GM12878 (cell line): ENCODE measurements at places on chromosomes 5 and 9. TPM values are rescaled to one million over a fixed set of nuclear protein-coding genes. Genes with fewer than 3 reads are reported as not detected.

DNA sequence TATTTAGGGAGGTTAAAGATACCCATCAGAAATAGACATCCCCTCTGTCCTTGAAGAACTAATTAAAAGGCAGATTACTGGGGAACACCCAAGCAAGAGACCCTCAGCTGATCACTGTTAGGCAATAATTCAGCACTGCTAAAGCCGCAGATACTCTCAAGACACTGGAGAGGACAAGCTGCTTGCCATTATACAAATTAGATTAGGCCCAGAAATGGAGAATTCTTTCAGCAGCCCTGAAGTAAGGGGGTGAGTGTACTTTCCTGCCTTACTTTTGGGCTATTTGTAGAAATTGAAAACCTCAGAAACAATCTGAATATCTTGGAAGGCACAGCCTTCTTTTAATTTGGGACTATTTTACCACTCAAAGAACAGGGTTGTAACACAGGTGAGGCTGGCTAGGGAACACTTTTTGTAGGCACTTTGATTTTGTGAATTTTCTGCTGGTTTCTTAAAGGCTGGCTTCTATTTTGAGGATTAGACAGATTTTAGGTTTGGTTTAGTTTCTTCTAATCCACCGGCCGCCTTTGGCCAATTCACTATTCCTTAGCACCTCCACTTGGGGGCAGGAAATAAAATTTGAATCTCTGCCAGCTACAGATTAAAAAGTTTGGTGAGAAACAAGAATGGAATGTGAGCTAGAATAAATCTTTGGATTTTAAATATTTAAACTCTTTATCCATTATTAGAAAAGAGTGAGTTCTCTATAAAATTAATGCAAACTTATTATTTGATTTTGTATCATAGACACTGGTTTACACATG, 106.0 kb downstream of the SMARCA2 start:
- no peak for DNase-seq

DNA sequence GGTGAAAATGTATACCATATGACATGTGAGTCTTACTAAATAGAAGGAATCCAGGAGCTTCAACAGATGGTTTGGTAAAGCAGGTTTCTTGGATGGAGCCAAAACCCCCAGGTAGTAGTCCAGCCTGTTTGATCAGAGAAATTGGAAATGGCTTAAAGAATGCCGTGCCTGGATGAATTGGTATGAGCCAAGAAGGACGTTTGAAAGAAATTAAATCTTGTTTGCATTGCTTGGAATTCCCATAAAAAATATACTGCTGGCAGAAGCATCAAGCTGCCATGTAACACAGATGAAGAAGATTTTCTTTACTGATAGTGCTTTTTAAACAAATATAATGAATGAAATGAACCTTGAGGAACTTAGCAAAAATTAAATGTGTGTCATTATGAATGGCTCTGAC, 176.3 kb downstream of the NPR3 start:
- no peak for DNase-seq

DNA sequence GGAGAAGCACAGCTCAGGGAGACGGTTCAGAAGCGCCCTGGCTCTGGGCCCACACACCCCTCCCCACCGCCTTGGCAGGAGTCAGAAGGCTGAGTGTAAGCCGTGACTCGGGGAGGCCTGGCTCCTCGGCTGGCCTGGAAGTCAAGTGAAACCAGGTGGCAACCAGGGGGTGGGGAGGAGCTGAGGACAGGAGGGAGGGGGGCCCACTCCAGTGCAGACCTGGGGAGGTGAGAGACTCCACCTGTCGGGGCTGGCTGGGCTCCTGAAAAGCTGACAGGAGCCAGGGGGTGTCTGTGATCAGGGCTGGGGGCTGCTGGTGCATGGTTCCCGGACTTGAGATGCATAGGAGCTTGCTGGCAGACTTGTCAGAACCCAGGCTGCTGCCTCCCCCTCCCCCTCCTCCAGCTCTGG, 150.2 kb upstream of the PHYKPL start:
- DNase-seq, result no peak

GRCh38 chr9:13047827-13048587, 231.5 kb downstream of the MPDZ start:
- no peak for DNase-seq

GRCh38 chr9:95626341-95626740, 109.6 kb upstream of the PTCH1 start:
- DNase-seq, result no peak

DNA sequence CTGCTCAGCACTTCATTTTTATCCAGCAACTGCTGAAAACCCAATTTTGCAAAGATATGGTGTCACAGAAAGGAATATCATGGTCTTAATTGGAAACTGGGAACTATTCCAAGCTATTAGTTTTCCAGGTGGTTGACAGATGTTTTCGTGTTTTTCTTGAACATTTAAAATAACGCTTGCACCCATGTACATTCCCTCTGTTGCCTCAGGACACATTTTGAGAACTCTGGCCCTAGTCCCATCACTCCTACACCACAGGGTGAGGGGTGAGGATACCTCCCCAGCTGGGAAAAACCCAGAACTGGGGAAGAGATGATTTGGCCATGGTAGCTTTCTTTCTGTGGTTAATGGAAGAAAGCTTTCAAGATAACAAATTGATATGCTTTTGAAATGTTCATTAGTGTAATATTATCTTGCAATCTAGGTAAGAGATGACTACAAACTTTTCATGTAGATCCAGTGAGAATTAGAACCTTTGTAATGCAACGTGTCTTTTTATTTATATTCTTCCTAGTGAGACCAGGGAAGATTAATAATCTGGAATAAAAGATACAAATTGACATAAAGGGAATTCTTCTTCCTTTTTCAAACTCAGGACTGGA, 627.0 kb downstream of the RAB3C start:
- no peak for DNase-seq

Gene OSTF1
- total RNA-seq, result 52.4 and 53.9 TPM in 2 replicates

Gene IL4
- total RNA-seq, result not detected in 2 replicates

Gene AJM1
- 1.9 and 2.5 TPM in 2 replicates for total RNA-seq

Gene IFNK
- not detected in 2 replicates for total RNA-seq

Gene C5orf52
- not detected in 2 replicates for total RNA-seq
